Stimulated activated CD4-positive, alpha-beta T cell treated with anti-CD3 and anti-CD28 coated beads, Interleukin-1b, Interleukin-23, amount 100 ng/mL, for 24 hours (primary cell): ENCODE measurements at places on chromosomes 2 and 18.
A peak's percentile ranks its signal among the peaks of the same experiment; 100 is the strongest.

DNA sequence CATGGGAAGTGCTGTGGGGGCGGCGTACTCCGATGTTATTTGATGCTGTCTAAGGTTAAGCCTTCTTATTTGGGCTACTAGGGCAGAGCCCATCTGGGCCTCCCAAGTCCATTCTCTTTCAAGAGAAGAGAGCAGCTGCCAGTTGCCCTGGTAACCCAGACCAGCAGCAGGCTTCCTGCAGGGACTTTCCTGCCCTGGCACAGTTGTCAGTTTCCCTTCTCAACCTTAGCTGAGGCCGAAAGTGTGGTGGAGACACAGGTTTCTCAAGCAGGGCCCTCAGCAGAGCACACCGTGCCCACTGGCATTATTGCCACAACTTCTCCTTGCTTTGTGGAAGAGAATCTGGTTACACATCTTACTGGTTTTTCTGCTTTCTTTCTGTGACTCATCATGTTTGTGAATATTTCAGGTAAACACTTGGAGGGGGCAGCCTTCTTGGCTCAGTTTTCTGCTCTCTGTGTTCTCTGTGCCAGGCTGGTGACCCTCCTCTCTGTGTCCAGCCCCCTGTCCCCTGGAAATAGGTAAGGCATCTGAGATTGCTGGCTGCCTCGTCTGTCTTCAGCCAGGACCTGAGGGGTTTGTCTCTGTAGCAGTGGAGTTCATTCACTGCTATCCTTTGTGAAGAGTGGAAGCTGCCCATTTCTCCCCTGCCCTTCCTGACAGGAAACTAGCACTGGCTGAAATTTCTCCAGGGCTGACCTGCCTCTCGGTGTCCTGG lies 111.0 kb downstream of the B3GNT2 start:
- peak; percentile 4 for DNase-seq

- DNase-seq: no peak
These were observed 111.6 kb upstream of the CYP1B1 start for GRCh38 chr2:38187541-38188011.

DNA sequence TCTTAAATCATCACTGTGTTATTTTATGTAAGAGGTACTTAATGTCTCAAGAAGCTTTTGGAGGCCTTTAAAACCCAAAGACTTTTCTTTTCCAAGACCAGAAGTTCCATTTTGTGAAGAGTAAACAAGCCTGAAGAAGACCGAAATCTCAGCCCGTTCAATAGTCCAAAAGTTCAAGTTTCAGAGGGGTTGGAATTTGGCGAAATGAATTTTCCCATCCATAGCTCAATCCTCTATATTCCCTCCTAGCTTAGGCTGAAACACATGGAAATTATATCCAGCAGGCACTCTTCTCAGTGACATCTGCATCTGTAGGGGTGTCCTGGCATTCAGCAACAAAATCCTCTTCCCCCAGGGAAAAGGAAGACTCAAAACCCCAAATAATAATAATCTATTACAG lies 344.6 kb downstream of the ARHGAP15 start:
- DNase-seq: no peak

- DNase-seq: no peak
These were observed 79.4 kb upstream of the ARHGAP28 start for GRCh38 chr18:6650127-6650507.

DNA sequence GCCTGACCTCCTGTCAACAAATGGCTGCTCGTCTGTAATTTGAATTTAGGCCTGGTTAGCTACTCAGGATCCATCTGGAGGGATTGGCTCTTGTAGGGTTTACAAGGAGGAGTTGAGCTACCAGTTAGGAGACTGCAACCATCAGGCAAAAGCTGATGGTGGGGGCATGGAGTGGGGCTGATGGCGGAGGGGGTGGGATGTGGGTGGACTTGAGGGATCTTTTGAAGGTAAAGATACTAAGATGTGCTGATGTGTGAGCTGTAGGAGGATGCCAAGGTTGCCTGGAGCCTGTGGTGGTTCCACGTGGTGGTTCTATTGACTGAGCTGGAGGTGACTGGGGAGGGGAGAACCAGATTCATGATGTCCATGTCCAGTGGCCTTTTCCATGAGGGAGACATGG lies 240.7 kb downstream of the LPIN1 start:
- DNase-seq: no peak

GRCh38 chr2:64124571-64124970 lies 19.6 kb downstream of the PELI1 start:
- DNase-seq: no peak

GRCh38 chr2:106085181-106085940 lies 108.7 kb downstream of the UXS1 start:
- DNase-seq: no peak

DNA sequence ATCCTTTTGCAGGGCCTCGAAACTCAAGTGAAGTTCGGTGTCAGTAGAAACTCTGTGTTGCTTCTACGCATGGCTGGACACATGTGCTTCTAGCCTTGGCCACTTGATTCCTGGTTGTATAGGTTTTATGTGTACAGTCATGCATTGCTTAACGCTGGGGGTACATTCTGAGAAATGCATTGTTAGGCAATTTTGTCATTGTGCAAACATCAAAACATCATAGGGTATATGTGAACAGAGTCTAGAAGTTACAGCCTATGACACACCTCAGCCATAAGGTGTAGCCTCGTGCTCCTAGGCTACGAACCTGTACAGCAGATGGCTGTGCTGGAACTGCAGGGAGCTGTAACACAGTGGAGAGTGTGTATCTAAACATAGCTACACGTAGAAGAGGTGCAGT lies 39.4 kb downstream of the TMEM18 start:
- DNase-seq: no peak

- no peak for DNase-seq
These were observed 61.9 kb upstream of the IGFBP2 start for GRCh38 chr2:216571178-216571908.

DNA sequence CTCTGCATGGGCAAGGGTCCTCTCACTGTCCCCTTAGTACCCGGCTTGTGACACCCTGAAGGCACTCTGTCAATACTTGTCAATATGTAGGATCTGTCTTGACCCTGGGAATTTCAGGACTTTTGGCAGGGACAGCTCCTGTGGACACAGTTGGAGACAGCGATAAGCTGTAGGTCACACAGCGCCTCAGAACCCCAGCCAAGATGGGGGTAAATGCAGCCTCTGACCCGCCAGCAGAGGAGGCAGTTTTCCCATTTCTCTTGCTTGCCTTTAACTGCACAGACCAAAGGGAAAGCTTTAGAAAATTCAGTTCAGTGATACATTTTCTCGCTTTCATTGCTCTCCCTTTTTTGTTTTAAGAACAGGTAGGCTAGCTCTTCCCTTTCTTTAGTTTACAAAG lies 54.8 kb upstream of the KLHL29 start:
- DNase-seq: no peak

DNA sequence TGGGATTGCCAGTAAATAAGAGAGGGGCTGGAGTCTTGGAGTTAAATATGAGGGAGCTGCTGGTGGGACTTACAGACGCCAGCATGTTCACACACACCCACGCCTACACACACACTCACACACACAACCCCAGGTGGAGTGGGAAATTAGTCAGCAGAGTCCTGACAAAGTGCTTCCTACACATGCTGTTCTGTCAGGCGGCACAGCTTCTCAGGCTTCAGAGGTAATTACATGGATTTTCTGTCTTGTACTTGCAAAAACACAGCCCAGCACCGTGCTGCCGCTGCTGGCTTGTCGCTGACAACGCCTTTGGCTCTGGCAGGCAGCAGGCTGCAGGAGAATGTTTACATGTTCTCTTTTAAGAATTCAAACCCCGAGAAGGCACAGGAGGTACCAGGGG lies 1186.3 kb upstream of the CELF4 start:
- no peak for DNase-seq

DNA sequence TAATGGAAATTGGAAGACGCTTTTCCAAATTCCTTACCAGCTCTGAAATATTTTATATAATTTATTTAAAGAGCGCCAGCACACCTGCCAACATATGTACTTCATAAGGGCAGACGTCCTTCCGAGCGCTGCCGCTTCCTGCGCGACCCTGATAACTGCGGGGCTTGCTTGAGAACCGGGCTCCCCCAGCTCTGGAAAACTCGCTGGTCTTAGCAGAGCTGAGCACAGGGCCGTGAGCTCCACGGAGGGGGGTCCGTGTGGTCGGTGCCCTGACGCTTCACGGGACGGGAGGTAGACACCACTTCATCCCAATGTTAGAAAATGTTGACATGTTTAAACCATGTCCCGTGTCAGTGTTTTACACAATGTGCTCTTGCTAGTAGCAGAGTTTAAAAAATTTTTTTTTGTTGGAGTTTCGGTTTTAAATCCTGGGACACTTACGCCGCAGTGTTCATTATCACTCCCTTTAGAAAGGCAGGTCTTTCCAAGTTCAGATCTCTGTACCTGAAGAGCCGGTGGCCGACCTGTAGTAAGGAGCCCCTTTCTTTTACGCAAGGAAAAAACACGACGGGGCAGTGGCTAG lies 1.6 kb downstream of the NFATC1 start:
- DNase-seq: no peak

DNA sequence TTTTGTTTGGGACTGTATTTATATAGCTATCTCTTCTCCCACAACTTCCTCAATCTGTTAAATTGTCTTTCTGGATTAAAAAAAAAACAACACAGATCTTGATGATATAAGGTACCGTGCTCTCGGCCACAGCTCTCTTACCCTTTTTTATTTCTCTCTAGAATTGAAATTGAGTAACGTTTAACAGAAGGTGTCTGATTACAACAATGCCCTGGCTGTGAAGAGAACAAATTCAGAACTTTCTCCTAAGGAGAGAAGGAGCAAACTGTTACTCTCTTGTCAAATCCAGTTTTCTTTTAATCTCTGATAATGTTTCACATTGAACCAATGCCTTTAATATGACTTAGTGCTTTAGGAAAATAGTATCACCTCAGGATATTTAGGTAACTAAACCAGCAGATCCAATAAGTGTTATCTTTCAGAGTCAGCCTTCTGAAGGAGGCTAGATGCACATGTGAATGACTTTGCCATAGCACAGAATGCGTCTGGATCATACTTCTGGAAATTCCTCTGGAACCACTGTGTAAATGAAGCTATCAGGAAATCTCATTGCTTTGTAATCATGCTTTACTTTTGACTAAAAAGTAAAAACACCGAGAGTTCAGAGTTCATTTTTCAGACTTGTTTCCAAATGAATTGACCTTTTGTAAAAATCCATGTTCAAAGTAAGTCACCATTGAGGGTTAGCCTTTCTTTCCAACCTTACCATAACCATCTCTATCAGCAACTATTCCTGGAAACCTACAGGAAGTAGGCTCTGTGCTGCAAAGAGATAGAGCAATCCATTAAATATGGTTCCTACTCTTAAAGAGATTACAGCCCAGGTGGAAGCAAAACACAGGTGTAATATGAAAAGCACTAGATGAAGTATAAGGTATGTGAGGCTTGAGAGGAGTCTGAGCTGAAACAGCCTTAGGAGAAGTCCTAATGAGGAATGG lies 147.0 kb upstream of the OSR1 start:
- DNase-seq: no peak

DNA sequence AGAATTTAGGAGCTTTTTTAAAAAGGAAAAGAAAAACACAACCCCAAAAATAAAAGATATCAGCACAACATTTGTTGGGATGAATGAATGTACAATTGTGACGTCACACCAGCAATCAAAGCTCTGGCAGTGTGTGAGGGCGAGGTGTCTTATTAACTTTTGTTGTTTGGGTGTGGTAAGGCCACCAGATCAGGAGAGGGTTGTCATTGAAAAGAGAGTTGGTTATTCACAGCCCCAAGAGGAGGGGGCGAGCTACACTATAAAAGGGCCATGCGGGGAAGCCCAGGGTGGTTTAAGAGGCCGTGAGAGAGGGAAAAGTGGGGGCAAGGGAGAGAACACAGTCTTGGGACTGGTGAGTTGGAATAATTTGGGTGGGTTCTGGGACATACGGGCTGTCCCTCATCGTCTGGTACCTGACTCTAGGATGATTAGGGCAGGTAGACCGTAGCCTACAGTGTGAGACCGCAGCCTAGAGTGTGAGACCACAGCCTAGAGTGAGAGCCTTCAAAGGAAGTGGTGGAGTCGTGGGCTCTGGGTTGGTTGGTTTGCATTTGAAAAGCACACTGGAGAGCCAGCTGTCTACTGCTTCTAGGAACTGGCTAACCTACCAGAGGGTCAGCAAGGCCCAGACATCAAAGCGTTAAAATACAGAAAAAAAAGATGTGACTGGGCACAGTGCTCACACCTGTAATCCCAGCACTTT lies 128.4 kb downstream of the INO80D start:
- DNase-seq: no peak

DNA sequence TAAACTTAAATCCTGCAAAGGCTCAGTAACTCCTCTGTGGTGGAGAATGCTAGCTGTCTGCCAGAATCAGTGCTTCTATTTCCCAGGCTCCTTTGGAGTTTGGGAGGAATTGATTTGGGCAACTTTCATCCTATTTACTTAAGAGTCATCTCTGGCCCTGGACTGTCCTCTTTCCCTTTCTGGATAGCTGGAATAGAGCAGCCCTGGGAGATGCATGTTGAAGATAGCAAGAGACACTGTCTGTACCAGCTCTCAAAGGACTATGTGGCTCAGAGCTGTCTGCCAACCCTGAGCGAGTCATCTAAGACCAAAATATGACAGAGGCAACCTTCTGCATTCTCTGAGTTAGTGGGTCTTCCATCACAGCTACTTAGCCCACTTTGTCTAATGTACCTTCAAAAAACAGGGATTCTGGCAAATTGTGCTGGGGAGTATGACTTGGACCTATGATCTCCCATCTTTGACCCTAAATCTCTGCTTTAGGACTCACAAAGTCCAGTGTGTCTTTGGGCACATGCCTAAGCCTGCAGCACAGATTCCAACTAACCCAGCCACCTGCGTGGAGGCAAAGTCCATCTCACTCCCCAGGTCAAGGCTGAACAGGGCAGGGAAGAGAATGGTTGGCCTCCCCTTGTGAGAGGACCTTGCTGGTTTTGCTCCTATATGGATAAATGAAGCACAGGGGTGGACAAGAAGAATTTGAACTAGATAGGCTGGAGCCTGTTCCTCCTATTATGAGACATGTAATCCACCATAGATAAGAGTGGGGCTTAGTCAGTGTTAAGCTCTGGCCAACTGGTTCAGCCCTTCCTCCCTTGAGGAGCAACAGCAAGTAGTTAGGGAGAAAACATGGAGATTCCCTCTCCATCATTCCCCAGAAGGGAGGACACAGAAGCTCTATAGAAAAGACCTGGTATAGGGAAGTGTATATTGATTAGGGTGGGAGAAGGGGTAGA lies 99.1 kb upstream of the PELI1 start:
- no peak for DNase-seq

DNA sequence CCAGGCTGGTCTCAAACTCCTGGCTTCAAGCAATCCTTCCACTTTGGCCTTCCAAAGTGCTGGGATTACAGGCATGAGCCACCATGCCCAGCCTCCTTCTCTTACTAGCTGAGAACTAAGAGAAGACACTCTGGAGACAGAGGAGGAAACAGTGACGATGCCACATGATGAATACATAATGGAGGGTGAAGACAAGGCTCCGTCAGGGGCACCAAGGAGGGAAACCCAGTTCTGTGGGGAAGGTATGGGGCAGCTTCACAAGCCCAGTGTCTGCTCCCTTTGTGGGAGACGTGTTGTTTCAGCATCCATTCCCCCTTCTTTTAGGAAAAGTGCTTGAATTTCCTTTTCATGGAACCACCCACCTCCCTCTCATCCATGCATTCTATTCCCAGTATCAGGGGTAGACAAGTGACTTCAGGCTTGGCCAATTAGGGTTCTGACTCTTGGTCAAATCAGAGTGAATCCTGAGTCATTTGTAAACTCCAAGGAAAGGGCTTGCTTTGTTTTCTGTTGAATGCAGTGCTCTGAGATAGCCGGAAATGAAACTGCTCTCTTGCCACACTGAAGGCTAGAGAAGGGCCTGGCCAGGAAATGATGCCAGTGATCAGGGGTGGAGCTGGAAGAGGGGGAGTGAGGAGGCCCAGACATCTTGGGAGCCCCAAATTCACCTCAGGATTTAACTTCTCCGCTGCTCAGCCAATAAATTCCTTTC lies 23.7 kb downstream of the TMEM127 start:
- no peak for DNase-seq

- DNase-seq: no peak
These were observed 28.1 kb upstream of the SCYGR2 start for GRCh38 chr2:227570615-227571014.
